Stimulated activated CD8-positive, alpha-beta memory T cell treated with anti-CD3 and anti-CD28 coated beads, Interleukin-2, amount 100 ng/mL, for 1 hour (primary cell): ENCODE measurements at places on chromosomes 3 and 15.

DNA sequence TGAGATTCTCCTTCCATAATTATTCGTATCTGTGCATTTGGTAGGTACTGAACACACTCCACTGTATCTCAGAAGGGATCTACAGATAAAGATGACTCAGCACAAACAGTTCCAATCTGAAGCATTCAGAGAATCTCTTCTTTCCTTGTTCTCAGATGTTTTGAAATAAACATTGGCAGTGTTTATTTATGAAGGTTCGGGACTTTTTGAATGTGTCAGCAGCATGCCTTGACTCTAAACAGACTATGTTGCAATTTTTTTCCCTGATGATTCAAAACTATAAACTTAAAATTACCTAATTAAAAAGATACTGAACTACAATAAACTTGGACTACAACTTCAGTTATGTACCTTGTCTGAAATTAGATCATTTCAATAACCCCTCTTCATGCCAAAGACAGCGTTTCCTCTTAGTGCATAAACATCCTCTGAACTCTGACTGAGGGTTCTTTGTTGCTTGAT, 612.9 kb upstream of the TBL1XR1 start:
- DNase-seq: no peak

DNA sequence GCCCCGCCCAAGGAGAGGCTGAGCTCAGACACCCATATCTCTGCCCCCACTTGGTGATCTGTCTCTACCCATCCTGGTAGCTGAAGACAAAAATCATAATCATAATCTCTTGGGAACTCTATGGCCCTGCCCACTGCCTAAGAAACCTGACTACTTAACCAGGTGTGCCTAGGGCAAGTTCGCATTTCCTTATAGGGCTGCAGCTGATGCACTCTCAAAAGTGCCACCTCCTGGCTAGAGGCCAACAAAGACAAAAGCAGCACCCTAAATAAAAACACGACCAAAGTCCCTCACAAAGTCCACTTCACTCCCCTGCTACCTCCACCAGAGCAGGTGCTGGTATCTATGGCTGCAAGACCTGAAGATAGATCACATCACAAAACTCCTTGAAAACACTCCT, 250.4 kb upstream of the SLITRK3 start:
- DNase-seq: no peak

DNA sequence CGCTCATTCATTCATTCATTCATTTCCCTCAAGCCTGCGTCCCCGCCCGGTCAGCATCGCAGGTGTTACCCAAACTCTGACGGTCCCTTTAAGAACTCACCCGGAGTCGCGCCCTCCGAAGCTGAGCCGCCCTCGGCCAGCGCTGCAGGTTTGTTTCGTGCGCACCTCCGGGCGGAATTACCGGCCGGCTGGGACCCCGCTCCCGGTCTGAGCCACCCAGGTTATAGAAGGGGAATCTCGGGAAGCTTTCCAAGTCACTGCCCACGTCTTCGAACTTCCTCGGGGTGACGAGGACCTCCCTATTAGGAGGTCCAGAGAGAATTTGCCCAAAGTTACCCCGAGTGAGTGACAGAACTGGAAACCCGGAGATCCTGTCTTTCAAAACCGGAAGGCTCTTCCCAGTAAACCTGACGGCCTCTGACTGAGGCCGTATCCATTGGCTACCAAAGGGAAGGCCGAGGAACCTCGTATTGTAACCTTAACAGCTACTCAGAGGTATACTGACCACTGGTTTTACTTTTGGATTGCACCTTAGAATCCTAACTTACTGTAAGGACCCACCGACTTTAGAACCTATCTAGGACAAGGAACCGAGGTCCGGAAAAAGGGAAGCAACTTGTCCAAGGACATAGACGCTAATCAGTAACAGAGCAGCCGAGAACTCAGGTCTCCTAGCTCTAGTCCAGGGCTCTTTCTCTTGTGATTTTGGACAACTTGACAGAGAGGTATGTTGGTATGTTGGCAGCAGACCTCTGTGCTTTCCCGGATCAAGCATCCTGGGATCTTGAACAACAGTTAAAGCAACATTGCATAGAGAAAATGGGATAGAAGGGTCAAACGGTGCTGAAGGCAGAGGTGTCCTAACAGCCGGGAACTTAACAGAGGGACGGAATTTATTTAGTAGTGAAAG, 788 bp upstream of the DLG1 start:
- DNase-seq: no peak

- DNase-seq: no peak
These were observed 59.5 kb downstream of the GLB1 start for GRCh38 chr3:33037471-33037870.

GRCh38 chr3:53650424-53650823, 156.0 kb downstream of the CACNA1D start:
- no peak for DNase-seq

GRCh38 chr3:38468765-38469164, 15.1 kb downstream of the ACVR2B start:
- DNase-seq: no peak

- no peak for DNase-seq
These were observed 139.6 kb upstream of the SGO1 start for GRCh38 chr3:20325563-20325962.

GRCh38 chr3:170563712-170564423, 22.0 kb downstream of the SLC7A14 start:
- DNase-seq: no peak

- DNase-seq: no peak
These were observed 125.4 kb upstream of the PLCL2 start for GRCh38 chr3:16759227-16759903.

DNA sequence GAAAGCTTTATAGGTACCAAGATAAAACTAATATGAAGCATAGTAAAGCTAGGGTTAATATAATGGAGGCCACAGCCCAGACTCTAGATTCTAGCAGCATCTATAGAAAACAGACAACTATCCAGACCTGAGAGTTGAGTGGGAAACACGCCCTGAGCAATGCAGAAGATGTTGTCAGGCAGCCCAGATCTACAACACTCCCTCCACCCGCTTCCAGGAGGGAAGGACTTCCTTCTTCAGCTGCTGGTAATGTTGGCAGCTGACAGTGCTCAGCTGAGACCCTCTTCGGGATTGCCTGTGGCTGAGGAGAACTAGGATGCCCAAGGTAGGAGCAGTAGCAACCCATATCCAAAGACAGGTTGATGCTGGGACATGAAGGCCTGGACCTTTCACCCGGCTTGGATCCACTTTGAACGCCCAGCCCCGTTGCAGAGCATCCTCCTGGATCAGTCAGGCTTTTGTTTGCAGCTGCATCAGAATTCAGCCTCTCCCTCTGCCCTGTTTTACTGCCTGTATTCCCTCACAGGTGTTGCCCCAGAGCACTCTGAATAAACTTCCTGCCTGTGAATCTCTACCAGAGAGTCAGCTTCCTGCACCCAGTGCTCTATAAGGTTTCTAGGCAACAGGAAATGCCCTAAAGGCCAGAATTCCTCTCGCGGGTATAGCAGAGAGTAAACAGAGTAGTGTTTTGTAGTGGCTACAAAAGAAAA, 174.7 kb upstream of the IL12A start:
- DNase-seq: no peak

DNA sequence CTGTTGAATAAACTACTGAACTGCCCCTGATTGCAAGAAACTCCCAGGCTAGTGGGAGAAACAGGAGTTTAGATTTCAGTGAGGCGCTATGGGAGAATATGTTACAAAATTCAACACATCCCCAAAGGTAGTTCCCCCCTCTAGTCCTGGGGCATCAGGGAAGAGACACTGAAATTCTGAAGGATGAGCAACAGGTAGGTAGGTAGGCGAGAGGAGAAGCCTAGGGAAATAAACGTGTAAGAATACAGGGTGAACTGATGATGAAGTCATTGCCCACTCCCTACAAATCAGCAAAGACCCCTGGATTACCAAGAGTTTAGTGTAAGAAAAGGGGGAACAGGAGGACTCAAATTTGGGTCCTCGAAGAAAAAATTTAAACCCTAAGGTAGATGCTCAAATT, 46.3 kb upstream of the RORA start:
- DNase-seq: no peak

DNA sequence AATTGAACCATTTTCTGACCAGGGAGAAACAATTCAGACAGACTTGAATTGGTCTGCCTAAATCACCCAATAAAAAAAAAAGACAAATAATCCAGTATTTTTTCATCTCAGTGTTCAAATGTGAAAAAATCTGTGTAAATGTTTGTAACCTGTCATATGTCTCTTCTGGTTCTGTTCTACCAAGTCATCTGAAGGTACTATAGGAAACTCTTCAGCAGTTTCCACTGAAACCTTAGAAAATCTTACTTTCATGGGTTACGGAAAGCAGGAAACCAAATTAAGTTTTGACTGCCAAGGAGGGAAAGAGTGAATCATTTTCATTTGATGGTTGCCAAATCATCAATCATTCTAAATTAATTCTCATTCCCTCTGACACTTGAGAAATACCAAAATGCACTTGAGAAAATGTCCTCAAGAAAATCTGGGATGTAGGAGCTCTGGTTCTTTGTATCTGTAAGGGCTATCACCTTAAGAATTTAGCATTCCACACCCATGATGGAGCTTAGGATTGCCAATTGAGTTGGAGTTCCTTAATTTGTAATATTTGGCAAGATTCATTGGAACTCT, 278.2 kb upstream of the KCNH8 start:
- DNase-seq: no peak

GRCh38 chr3:45048244-45048643, 22.1 kb downstream of the CLEC3B start:
- no peak for DNase-seq

DNA sequence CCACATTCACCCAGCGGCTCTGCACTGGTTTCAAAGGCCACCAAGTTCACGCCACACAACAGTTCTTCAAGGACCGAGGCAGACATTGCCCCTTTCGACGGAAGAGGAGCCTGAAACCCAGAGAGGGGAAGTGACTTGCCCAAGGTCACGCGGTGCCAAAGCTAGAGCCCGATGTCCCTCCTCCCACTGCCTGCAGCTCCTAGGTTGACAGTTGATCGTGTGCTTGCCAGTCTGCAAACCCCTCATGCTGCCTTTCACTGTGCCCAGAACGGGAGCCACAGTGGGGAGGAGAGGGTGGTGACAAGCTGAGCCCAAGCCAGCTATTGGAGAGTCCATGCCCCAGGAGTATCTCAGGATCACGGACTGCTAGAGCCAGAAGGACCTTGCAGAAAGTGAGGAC, 230.9 kb downstream of the XXYLT1 start:
- no peak for DNase-seq

DNA sequence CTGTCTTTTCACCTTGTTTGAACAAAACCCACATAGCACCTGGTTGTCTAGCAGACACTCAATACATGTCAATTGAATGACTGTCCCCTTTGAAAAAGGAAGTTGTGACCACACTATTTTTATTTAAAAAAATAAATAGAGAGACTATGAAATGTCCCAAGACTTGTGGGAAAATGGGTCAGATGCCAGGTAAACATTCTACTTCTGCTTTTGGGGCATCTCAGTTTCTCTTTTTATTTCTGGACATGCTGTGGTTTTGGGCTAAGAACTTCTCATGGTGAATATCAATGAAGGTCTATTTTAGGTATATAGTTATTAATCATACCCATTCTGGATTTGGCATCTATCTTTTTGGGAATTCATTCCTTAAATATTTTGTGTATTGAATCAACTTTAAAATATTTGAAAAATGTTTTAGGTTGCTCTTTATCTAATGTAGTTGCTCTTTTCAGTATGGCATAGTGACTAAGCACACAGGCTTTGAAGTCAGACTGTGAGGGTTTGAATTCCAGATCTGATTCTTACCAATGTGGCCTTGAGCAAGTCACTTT, 4.4 kb downstream of the TMEM45A start:
- DNase-seq: no peak

DNA sequence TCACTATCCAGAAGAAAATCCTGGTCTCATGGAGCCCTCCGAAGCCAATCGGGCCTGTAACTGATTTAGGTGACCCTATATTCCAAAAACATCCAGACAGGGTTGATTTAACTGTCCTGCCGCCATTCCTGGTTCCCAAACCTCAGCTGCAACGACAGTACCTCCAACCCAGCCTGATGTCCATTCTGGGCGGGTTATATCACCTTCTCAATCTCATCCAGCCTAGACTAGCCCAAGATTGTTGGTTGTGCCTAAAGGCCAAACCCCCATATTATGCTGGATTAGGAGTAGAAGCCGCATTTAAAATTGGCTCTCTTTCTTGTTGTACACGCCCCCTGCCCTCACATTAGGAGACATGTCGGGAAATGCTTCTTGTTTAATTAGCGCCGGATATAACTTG, 36.7 kb downstream of the ZBTB11 start:
- no peak for DNase-seq

GRCh38 chr3:12451960-12452359, 32.3 kb upstream of the TSEN2 start:
- DNase-seq: no peak

- no peak for DNase-seq
These were observed 2.2 kb downstream of the RPL4 start for GRCh38 chr15:66502491-66502890.

DNA sequence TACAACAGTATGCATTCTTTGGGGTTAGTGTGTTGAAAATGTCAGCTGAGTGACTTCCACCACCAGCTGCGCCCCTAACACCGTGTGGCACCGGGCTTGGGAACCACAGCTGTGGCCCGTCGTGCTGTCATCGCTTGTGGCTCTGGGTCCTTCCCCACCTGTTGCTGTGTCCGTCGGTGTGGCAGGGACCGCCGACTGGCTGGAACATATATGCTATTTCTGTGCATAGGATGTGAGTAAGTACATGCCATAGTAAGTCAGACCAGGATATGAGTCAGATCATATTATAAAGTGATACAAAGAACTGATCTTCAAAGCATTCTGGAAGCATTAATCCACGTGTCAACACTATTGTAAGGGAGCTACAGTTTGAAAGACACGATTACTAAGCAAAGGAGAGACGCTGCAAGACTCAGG, 31.9 kb downstream of the EHD4 start:
- no peak for DNase-seq

GRCh38 chr3:99430348-99431134, 207.9 kb upstream of the COL8A1 start:
- no peak for DNase-seq

GRCh38 chr3:121852256-121852655, 17.2 kb downstream of the EAF2 start:
- no peak for DNase-seq

DNA sequence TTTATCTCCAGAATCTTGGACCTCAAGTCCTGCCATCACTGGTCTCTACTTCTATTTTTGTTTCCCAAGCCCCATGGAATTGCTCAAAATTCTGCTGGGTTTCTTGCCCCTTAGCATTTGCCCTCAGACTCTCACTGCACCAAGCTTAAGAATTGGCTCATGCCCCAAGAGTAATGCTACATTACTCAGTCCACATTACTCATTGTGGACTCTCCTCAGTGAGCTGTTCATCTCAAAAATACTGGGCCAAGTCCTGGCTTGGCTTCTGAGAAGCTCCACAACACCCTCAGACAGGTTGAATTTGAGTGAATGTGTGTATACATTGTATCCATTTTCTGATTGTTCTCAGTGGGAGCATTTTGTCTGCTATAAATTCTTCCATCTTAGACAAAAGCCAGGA, 364.4 kb upstream of the ARHGEF26 start:
- no peak for DNase-seq
